ENCODE measurements at places on chromosomes 12 and 14.
A peak's percentile ranks its signal among the peaks of the same experiment; 100 is the strongest.

- no peak for DNase-seq
Observed at GRCh38 chr14:59325906-59326305, 137.4 kb downstream of the DAAM1 start.

- no peak for DNase-seq
Observed at GRCh38 chr14:35695647-35696046, 113.4 kb downstream of the RALGAPA1 start.

DNA sequence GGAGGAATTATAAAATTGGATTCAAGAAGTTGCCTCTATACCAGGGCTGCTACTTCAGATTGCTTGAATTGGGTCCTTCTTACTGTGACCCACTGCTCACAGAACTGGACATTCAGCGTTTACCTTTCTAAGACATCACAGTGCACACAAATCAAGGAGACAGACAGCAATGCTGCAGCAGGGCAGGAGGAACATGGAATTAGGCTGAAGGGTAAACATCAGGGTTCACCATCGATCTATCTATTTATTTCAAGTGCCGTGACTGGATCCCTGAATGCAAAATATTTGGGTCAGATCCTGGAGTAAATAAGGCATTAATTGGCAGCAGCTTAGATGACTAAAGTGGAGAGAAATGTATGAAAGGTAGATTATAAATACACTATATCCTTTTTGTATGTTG, 76.9 kb upstream of the HMGA2 start:
- no peak for DNase-seq

GRCh38 chr12:100154474-100155247, 12.0 kb upstream of the BLTP3B start:
- peak; percentile 60 for DNase-seq

DNA sequence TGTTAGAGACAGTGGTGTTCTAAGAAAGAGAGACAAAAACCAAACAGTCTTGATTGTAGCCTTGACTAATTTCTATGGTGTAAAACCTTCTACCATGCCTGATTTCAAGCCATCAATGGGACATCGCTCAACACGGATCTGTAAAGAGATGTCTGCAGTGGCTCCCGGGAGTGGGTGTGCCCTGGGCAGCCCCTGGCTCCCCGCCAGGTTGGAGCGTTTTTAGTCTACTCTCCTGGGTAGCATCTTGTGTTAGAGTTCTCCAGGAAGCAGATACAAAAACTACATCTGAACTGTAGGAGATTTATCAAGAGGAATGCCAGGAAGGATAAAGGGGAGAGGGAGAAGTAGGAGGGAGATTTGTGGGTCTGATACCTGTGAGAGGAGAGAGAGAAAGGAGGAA, 1212.9 kb downstream of the BCL11B start:
- peak; percentile 16 for DNase-seq

- no peak for DNase-seq
Observed at GRCh38 chr12:130775953-130776856, 60.1 kb upstream of the RIMBP2 start.

- DNase-seq, result no peak
Observed at GRCh38 chr12:102120886-102121285, 903 bp downstream of the PARPBP start.

DNA sequence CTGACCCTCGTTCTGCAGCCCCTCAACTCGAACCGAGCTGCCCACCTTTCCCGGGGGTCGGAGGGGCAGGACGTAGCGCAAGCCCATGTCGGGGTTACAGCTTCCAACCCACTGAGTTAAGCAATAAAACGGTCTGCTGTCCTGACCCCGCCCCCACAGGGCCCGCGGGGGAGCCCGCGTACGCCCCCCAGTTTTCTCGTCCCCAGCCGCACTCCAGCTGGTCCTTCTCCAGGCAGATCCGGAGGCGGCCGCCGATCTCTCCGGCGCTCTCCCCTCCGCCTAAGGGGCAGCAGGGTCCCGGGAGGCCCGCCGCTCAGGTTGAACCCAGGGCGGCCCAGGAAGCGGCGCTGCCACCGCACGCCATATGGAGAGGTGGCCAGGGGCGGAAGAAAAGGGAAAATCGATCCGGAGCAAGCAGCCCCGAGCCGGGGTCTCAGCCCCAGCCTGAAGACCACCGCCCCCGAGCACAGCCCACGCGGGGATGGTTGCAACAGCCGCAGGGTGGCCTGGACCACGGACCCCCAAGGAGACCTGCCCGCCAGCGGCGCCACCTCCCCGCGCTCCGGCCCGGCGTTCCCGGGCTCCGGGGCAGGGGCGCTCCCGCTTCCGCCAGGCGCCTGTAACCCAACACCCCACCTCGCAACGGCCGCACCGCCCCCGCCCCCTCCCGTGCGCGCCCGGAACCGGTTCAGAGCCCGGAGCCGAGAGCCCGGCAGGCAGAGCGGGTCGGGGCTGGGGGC, 760 bp downstream of the ACTN1 start:
- peak; percentile 69 for DNase-seq

DNA sequence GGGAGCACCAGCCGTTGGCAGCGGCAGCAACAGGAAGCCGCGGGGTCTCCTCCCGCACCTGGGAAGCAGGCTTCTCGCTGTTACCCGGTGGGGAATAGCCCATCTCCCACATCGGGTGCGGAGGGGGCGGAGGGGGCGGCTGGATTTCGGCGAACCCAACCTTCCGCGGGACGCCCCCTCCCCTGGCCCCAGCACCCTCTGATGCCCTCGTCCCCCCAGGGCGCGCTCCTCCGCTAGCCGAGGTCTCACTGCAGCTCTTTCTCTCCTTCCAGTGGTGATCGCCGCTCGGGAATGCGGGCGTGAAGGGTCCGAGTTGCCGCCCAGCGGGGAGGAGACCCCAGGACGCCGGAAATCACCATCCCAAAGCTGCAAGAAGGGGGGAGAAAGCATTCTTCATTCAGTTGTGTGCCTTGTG, 303 bp downstream of the SAMD4A start:
- DNase-seq, result no peak

- DNase-seq, result no peak
Observed at GRCh38 chr12:193261-193660, 20.7 kb downstream of the SLC6A12 start.

GRCh38 chr12:58629376-58629775, 290.9 kb downstream of the LRIG3 start:
- DNase-seq, result no peak

DNA sequence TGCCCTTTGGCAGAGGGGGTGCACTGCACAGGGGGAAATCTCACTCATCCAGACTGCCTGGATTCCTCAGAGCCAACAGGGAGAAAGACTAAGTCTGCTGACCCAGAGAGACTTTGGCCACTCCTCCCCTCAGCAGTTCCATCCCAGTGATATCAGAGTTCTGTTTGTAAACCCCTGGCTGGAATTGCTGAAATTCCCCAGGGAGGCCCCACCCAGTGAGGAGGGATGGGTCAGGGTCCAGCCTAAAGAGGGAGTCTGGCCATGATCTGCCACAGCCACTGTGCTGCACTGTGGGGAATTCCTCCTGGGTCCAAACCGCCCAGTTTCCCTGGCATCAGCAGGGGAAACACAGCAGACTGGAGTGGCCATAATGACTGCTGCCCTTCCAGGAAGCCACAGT, 54.9 kb upstream of the USP15 start:
- DNase-seq, result no peak

GRCh38 chr12:66756631-66757030, 77.8 kb upstream of the GRIP1 start:
- DNase-seq, result no peak
